ENCODE measurements at places on chromosomes 6 and 20.

GRCh38 chr6:35267897-35268296, 8.4 kb downstream of the ZNF76 start:
- DNase-seq = no peak

DNA sequence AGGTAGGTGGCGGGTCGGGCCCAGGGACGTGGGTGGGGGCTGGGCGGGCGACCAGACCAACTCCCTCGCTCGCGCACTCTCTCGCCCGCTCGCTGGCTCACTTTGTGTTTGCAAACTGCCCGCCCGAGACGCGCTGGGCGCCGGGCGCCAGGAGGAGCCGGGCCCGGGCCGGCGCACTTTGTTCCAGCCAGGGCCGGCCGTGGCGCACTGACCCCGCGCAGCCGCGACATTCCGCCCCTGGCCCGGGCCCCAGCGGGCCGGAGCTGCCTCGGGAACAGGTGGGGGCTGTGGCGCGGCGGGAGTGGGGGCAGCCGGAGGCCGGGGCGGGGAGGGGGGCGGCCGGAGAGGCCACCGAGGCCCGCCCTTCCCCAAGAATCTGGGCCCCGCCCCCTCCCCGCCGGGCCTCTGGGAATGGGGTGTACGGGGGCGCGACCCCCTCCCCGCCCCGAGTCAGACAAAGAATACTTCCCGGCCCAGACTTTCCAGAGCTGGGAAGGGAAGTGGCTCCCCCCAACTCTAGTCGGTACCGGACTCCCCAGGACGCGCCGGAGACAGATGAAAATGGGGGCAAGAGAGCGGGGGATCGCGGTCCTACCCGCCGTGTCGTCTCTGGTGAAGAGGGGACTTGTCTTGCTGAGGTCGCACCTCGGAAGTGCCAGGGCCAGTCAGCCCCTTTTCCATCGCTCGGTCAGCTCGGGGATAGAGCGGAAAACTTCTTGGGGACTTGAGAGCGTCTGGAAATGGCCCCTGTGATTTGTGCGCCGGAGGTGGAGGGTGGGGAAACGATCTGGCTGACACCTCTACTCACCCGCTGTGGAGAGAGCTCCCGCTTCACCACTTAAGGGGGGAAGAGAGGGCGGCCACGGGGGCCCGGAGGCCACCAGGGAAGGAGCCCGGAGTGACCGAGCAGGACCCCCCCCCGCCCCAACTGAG, 951 bp downstream of the FOXP4 start:
- no peak for DNase-seq

- no peak for DNase-seq
Observed at GRCh38 chr6:107235511-107235910, 120.2 kb upstream of the BEND3 start.

DNA sequence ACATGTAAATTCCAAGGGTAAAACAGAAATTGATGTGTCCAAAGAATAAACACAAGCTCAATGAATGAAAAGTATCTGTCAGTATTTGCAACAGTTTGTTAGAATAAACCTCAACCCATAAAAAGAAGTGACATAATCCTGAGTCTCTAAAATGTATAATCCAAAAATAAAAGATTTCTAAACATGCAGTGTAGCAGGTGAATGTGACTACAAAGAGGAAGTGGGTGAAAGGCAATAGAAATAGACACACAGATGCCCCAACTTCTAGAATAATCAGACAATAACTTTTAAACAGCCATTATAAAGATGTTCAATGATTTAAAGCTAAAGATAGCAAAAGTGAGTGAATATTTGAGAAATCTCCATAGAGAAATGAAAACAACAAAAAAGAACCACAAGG, 1009.2 kb upstream of the GJE1 start:
- DNase-seq = no peak

DNA sequence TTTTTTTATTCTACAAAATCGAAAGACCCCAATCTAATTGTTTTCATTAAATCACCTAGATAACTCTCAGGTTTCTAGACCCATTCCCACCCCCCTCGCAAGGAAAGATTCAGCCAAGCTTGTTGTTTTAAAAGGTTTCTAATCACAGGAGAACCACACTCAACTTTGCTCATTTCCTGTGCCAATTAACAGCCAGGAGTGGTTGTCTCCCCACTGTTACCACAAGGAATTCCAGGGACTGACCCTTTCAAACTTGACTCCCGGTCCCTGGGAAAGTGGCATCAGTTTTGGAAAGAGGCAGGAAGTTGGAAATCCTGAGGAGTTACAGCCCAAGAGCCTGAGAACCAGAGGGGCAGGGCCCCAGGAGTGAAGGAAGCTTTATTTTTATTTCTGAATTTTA, 561.3 kb upstream of the JAG1 start:
- no peak for DNase-seq

- DNase-seq = peak; percentile 72
Observed at GRCh38 chr6:3381233-3381921, 75.5 kb downstream of the SLC22A23 start.

DNA sequence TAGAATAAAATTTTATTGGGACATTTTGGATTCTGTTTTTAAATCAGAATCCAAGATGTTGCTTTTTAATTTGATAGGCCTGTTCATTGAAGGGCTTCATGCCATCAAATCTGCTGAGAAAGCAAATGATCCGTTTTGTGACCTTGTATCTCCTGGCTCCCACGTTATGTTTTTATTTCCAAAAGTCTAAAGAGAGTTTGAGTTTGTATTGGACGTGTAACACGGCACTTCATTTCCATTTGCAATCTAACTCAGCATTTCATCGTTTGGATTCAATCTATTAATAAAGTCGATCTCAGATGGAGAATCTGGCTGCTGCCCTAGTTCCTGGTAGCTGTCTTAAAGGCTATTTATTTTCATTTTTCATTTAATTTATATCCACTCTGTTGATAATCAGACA, 17.0 kb downstream of the KIF25 start:
- no peak for DNase-seq
